ENCODE measurements at places on chromosomes 3 and 15.

DNA sequence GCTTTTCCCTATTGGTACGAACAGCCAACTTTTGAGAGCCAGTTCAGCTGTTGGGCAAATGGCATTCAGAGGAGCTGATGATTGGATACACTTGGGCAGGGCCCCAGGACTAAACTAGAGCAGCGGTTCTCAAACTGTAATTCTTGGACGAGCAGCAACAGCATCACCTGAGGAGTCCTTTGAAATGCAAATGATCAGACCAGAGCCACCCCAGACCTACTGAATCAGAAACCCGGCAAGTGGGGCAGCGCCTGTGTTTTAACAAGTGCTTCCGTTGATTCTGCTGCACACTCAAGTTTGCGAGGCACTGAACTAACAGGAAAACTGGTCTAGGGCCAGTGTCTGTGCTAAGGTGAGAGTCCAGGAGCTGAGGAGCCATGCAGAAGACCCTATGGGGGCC is 239.7 kb downstream of the UACA start:
- no peak for DNase-seq

- no peak for DNase-seq
These were observed 99.0 kb downstream of the MAP2K5 start for GRCh38 chr15:67641453-67641852.

DNA sequence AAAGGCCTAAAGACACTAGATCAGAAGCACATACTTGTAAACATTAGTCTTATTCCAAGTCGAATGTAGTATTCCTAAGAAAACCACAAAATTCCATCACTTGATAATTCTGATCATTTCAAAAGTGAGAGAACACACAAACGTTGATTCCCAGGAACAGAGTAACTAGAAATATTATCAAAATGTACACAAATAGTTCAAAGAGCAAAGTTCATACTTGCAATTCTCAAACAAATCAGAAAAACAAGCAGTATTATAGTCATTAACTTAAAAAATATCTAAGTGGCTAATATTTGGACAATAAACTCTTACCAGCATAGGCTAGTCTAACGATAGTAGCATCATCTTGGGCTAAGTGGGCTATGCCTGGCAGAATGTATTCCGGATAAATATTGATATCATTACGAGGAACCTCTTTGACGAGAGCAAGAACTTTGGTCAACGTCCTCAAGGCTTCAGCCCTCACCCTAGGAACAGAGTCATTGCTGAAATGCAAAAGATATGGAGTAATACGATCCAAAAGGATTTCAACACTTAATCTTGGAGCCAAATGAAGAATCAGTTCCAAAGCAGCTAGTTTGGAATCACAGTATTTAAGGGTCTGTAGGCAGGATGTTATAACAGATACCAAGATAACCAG is 13.3 kb downstream of the PIK3R4 start:
- no peak for DNase-seq

DNA sequence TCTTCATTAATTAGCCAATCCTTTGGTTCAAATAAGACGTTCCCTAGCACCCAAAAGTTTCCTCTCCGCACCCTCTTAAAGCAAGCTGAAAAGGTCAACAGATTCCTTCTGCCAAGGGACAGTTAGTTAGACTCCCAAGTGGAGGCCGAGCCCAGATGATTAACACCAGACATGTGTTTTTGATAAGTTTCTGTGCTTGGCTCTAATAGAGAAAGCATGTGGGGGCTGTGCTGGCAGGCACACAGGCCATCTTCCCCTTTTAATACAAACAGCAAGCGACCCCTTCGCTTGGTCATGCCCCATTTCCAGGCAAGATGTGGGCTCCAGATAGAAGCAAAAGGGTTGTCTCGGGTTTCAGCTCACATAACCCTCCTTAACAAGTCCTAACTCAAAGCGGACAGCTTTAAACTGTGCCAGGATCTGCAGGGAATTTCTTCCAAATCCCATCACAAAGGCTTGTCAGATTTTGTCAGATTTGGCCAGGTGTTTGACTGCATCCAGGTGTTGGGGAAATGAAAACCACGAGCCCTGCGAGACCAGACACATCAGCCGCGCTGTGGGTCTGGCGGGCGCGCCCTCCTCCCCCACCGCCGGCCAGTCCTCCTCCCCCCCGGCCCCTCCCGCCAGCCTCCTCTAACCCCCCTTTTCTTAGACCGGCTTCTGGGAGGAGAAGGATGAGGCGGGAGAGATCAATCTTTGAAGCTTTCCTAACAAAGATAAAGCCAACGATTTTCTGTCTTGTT is 3.3 kb downstream of the HES1 start:
- DNase-seq, result peak; percentile 76

DNA sequence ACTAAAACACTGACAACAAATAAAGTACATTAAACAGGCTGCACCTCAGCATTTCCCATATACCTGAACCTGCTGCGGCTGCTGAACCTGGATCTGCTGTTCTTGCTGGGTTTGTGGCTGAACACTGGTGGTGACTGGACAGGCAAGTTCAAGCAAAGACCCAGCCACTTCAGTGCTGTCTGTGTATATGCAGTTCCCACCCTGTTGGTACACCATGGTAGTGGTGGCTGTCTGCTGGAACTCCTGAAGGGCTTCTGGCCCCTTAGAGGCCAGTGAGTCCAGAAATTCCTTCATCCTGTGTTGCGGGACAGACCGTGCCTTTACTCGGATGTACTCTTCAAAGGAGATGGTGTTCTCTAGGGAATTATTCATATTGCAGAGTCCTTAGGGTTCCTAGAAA is 17.2 kb downstream of the QRICH1 start:
- no peak for DNase-seq

Measured in lung microvascular endothelial cell (primary cell).